Pancreas (tissue), 10 donors: ENCODE measurements at places on chromosomes 5 and 9. TPM values are rescaled to one million over a fixed set of nuclear protein-coding genes. Genes with fewer than 3 reads are reported as not detected.
A peak's percentile ranks its signal among the peaks of the same experiment; 100 is the strongest.

The CCNJL gene
- total RNA-seq = 0.56 TPM

The NIPAL4 gene
- total RNA-seq = not detected

The LHX6 gene
- total RNA-seq = 0.86 TPM

DNA sequence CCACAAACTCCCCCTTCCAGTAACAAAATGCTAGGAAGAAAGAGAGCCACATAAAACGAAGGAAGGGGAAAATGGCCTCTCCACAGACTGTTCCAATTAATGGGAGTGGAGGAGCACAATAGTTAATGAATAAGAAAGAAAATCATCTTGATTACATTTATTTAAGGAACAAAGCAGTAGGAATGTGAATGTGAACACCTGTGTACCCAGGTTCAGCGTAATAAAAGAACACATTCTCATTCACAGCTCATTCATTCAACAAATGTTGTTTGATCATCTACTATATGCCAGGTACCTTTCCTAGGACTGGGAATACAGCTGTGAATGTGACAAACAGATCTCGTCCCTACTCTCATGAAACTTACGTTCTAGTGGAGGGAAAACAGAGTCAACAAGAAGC lies 35.7 kb downstream of the SIL1 start:
- no peaks in the 10 kb centered on the region for H3K36me3 ChIP-seq
- DNase-seq = no peak
- peak overlapping the region; percentile 55 for H3K27ac ChIP-seq
- peaks cover 14% of the 10 kb centered on the region for H3K4me1 ChIP-seq
- H3K27me3 ChIP-seq = no peaks in the 10 kb centered on the region

- H3K27ac ChIP-seq = no peak overlapping the region
- H3K36me3 ChIP-seq = no peaks in the 10 kb centered on the region
- no peaks in the 10 kb centered on the region for H3K4me1 ChIP-seq
- H3K4me3 ChIP-seq = no peak overlapping the region
Observed at GRCh38 chr5:111277061-111277460, 52.9 kb downstream of the CAMK4 start.

DNA sequence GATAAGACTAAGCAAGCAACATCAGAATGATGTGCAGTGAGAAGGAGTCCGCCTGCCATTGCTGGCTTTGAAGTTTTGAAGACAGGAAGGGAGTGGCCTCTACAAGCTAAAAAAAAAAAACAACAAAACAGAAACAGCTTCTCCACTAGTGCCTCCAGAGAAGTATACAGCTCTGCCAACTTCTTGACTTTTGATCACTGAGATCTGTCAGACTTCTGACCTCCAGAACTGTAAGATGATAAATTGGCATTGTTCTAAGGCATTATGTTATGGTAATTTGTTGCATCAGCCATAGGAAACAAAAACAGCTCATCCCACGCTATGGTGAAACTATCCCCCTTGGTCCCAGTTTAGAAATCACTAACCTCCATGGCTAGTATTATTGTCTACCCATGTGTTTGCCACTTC lies 131.0 kb upstream of the VCAN start:
- no peaks in the 10 kb centered on the region for H3K36me3 ChIP-seq
- no peak overlapping the region for H3K27ac ChIP-seq
- H3K4me3 ChIP-seq = no peak overlapping the region
- no peak for DNase-seq
- no peaks in the 10 kb centered on the region for H3K4me1 ChIP-seq

- H3K4me3 ChIP-seq = no peak overlapping the region
- no peaks in the 10 kb centered on the region for H3K27me3 ChIP-seq
- H3K27ac ChIP-seq = no peak overlapping the region
- H3K4me1 ChIP-seq = no peaks in the 10 kb centered on the region
- H3K36me3 ChIP-seq = no peaks in the 10 kb centered on the region
Observed at GRCh38 chr5:57383093-57383861, 99.3 kb downstream of the ACTBL2 start.

GRCh38 chr5:117776977-117777376 lies 1202.4 kb upstream of the SEMA6A start:
- DNase-seq = no peak
- H3K4me3 ChIP-seq = no peak overlapping the region
- H3K27ac ChIP-seq = no peak overlapping the region

- no peak overlapping the region for H3K27ac ChIP-seq
- H3K36me3 ChIP-seq = no peaks in the 10 kb centered on the region
- no peaks in the 10 kb centered on the region for H3K4me1 ChIP-seq
- H3K27me3 ChIP-seq = no peaks in the 10 kb centered on the region
- DNase-seq = no peak
Observed at GRCh38 chr5:43785198-43785597, 182.2 kb downstream of the NNT start.
